B cell (primary cell): ENCODE measurements at places on chromosomes 3 and 15. TPM values are rescaled to one million over a fixed set of nuclear protein-coding genes. Genes with fewer than 3 reads are reported as not detected.

DNA sequence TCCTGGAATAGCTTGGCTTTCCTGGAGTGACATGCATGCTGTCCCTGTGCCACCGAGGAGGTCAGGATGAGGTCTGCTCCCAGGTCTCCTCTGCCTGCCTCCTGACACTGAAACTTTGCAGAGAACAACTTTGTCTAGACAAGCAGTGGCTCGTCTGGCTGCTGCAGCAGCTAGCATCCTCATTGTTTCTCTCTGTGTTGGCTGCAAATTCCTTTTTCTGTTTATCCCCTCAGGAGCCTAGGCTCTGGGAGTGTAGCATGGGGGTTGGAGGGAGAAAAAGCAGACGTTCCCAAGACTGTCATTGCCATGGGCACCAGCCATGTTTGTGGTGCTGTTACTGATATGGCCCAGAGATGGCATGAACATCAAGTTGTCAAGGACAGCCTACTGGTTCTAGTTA lies 208.7 kb upstream of the LRIG1 start:
- H3K4me1 ChIP-seq: no peaks in the 10 kb centered on the region
- DNase-seq: no peak
- no peak overlapping the region for H3K4me3 ChIP-seq
- H3K36me3 ChIP-seq: no peaks in the 10 kb centered on the region
- no peak overlapping the region for H3K27ac ChIP-seq

DNA sequence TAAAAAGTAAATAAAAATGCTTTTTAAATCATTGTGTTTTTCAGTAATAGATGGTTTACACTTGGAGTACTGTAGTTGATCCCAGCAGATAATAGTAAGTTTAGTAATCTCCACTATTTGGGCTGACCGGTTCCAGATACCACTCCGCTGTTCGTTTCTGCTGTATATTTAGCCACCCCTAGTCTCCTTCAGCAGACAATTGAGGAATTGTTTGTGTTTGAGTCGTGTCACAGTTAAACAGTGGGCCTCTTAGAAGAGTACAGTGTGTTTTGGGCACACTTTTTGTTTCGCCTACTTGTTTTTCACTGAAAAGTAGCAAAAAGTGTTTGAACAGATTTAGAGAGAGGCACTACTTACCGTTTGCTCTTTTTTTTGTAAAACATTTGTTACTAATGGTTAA lies 33.2 kb downstream of the PAK2 start:
- no peak for DNase-seq
- no peak overlapping the region for H3K4me3 ChIP-seq
- H3K27me3 ChIP-seq: no peaks in the 10 kb centered on the region
- no peaks in the 10 kb centered on the region for H3K36me3 ChIP-seq

SAXO2 gene
- 25.0 and 30.2 TPM in 2 replicates for total RNA-seq

- H3K27me3 ChIP-seq: no peaks in the 10 kb centered on the region
- peak; percentile 66 for DNase-seq
- H3K36me3 ChIP-seq: no peaks in the 10 kb centered on the region
- H3K27ac ChIP-seq: no peak overlapping the region
- H3K4me1 ChIP-seq: no peaks in the 10 kb centered on the region
Observed at GRCh38 chr3:127652246-127652995, 20.3 kb upstream of the ABTB1 start.

- H3K27me3 ChIP-seq: peaks cover 9% of the 10 kb centered on the region
- H3K36me3 ChIP-seq: no peaks in the 10 kb centered on the region
- peaks cover 14% of the 10 kb centered on the region for H3K4me1 ChIP-seq
- no peak overlapping the region for H3K4me3 ChIP-seq
Observed at GRCh38 chr3:128973988-128974564, 19.8 kb downstream of the CFAP92 start.

- peaks cover 11% of the 10 kb centered on the region for H3K4me1 ChIP-seq
- H3K36me3 ChIP-seq: no peaks in the 10 kb centered on the region
- H3K27ac ChIP-seq: no peak overlapping the region
- no peak for DNase-seq
- H3K27me3 ChIP-seq: peaks cover 25% of the 10 kb centered on the region
Observed at GRCh38 chr3:66038384-66038725, 363 bp downstream of the MAGI1 start.
